Lower lobe of right lung (tissue), 2 donors: ENCODE measurements at places on chromosomes 2 and 18. TPM values are rescaled to one million over a fixed set of nuclear protein-coding genes. Genes with fewer than 3 reads are reported as not detected.

GRCh38 chr2:140808820-140809219, 1322.0 kb downstream of the LRP1B start:
- H3K4me1 ChIP-seq = no peaks in the 10 kb centered on the region
- no peak for DNase-seq
- no peaks in the 10 kb centered on the region for H3K27me3 ChIP-seq
- no peak overlapping the region for H3K4me3 ChIP-seq

DNA sequence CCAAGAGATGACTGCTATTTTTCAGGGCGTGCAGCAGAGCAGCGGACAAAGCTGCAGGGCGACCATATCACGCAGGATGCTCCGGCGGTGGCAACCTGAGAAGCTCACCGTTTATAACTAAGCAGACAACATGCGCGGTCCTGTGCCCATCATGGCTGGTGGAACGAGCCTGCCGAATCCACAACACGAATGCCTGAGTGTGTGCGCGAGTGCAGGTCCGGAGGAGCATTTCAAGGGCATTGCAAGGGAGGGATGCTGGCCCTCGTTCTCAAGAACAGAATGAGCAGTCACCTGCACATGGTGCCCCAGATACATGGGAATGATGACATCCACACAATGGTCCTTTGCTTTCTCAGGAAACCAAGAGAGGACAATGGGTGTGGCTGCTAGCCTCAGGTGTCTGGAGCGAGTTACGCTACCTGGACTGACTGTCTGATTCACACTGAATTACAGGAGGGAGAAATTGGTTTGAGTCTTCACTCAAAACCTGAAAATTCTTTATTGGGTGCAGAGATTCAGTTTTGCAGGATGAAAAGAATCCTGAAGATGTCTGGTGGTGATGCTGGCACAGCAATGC, 39.8 kb downstream of the TBC1D8 start:
- H3K4me3 ChIP-seq = no peak overlapping the region
- no peak for DNase-seq
- H3K27ac ChIP-seq = no peak overlapping the region
- H3K36me3 ChIP-seq = no peaks in the 10 kb centered on the region

Gene ADRA2B
- total RNA-seq = 0.32 TPM

Gene SCN2A
- 0.35 TPM for total RNA-seq
